Fibroblast of lung (primary cell): ENCODE measurements at places on chromosomes 5 and 9.

DNA sequence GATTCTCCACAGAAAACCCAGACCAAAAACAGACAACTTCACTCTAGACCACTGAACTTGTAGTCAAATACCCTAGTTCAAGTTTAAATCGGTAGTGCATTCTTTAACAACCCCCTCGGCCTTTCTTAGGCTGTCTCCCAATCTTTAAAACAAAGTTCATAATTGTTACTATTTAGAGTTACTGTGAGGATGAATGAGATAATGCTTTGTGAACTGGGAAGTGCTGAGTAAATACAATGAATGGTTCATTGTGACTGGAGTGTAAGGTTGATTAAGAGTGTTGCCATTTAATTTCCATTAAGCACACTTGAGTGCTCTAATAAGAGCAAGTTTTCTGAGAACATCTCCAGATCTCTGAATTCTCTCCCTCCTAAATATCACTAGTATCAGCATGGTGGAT lies 228.8 kb upstream of the PIK3R1 start:
- DNase-seq: no peak

- DNase-seq: no peak
Measured at GRCh38 chr9:14746626-14747025, 24.1 kb upstream of the CER1 start.

- DNase-seq: no peak
Measured at GRCh38 chr9:129586245-129586644, 34.7 kb downstream of the C9orf50 start.

DNA sequence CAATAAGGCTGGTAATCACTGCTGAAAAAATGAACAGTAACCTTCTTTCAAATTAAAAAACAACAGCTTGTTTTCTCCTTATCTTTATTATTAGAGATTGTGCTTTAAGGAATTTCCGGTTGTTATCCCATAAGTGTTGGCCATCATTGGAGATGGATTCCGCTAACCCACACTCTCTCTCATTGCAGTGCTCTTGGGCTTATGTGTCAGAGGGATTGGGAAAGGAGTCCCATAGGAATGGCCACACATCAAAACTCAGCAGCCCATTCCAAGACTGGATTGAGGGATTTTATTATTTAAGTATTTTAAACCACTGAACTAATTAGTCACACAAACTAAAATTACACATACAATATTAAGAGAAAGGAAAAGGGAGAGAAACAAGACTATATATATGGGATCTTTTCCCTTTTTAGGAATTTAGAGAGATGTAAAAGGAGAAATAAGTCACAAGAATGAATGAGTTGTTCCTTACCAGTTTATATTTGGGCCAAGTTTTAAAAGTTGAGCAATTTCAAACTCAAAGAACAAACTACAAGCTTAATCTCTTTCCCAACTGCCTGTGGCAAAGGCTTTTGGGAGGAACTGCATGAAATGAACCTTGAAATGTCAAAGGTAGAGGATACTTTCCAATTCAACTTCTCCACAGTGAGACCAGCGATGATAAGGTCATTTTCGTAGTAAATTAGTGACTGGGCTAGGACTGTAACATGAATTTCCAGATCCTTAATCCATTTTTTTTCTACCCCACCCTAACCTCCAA lies 2.4 kb downstream of the SPINK6 start:
- DNase-seq: no peak

DNA sequence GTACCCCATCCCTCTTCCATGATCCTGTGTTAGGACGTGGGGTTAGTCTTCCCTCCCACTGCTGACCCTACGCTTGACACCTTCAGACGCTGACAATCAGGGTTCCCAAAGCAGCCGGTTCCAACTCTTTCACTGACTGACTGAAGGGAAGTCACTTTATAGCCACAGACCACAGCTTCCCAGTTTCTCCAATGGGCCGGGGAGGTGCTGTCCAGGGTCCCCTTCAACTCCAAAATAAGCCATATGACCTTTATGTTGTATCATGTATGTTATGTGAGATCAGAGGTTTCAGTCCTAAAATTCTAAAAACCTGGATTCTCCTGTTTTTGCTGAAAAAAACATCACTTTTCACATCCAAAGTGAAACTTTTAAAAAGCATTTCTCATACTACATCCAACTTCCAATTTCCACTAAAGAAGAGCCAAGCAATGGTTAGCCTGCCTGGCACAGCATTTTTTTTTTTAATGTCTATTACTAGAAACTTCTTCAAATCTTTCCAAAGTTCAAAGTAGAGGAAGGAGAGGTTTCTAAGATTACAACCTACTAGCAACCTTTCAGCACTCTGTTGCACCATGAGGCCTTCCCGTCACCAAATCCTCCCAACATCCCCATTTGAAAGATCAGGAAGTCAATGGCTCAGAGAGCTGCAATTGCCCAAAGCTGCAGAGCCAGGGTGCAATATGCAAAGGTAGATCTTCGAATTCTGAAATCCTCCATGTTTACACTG lies 5.2 kb downstream of the EPB41L4B start:
- DNase-seq: no peak

GRCh38 chr9:4691795-4692194 lies 12.4 kb downstream of the CDC37L1 start:
- no peak for DNase-seq

- no peak for DNase-seq
Measured at GRCh38 chr5:62960781-62961180, 382.2 kb downstream of the LRRC70 start.

- no peak for DNase-seq
Measured at GRCh38 chr5:169534311-169534880, 49.2 kb upstream of the SPDL1 start.

DNA sequence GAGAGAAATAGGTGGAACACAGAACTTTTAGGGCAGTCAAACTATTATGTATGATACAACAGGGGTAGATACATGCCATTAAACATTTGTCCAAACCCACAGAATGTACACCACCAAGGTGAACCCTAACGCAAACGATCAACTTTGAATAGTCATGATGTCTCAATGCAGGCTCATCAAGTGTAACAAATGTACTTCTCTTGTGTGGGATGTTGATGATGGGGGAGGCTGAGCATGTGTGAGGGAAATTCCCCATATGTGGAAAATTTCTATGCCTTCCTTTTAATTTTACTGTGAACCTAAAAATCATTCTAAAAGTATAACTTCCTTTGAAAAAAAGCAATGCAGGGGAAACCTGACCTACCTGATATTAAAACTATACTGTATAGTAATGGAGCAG lies 201.4 kb upstream of the RASEF start:
- DNase-seq: no peak

GRCh38 chr5:135244620-135245021 lies 154.4 kb downstream of the MACROH2A1 start:
- DNase-seq: no peak

DNA sequence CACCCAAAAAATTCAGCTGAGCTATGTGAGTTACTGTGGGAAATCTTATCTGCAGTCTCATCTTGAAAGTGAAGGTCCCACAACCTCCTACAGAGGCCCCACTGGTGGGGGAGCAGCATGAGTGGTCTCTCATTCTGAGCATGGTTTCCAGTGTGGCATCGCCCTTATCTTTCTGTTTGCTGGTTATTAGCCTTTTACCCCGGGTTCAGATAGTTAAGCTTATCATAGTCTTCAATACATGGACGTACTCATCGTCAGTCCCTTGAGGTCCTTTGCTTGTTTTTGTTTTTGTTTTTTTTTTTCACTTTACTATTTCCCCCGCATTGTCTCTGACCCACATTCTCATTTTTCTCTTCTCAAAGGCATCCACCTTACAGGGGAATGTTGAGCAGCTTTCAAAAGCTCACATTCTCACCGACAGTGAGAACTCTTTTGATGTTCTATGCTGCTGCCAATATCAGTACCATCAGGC lies 7.7 kb upstream of the HAVCR2 start:
- no peak for DNase-seq

DNA sequence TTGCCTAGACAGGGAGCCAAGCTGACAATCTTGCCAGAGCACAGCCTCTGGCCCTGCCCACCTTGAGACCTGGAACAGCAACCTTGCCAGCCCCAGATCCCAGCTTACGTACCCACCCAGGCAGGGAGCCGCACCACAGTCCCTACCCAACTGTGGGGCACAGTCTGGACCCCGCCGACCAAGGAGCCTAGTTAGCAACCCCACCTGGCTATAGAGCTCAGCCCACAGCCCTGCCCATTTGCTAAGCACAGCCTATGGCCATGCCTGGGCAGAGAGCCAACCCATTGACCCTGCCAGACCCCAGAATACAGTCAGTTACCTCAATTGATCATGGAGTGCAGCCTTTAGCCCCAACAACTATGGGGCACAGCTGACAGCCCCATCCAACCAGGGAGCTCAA lies 97.9 kb upstream of the SH3GL2 start:
- DNase-seq: no peak

- peak; percentile 82 for DNase-seq
Measured at GRCh38 chr5:129820-130219, 37.9 kb downstream of the PLEKHG4B start.

DNA sequence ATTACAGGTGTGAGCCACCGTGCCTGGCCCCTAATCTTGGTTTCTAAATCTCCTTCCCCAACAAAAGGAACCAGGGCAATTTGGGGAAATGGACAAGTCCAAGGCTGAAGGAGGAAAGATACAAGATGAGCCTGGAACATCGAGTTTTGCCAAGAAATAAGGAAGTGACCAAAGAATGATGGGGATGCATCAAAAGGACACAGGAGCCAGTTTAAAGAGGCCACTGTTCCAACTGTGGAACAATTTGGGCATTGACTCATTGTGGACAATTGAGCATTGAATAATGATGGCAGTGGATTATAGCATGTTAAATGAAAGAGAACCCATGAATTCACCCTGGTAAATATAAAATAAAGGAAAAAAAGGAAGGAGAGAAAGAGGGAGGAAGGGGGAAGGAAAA lies 47.5 kb downstream of the DUSP1 start:
- no peak for DNase-seq

DNA sequence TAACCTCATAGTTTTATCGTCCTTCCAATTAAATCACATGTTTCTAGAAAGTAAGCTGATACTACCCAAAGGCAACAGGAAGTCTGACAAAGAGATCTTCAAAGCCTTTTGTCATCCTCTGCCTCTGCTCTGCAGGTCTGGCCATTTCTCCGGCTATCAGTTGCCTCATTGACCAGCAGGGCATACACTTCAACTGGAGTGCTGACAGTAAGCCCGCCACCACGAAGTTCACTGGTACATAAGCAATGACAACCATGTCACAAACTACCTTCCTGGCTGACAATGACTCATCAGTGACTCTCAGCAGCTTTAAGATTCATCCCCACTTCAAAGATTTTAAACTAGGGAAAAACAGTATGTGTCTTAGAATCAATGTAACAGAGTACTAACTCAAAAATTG lies 20.6 kb downstream of the SPTLC1 start:
- peak; percentile 28 for DNase-seq

- no peak for DNase-seq
Measured at GRCh38 chr5:14716755-14717752, 52.5 kb downstream of the OTULIN start.

DNA sequence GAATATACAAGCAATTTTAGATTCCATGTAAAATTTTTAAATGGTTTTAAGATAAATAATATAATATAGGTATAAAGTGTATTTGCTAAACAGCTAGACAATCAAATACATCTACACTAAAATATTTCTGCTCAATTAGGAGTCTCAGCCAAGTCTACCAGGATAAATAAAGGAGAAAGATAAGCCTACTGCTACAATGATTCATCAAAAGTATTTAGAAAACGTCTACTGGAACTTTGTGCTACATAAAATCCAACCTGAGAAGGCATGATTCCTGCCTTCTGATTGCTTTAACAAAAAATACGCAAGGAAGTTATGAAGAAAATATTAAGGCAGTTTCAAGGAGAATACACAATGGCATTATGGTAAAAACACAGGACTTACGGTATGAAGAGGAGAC lies 570.6 kb downstream of the EFNA5 start:
- peak; percentile 41 for DNase-seq

DNA sequence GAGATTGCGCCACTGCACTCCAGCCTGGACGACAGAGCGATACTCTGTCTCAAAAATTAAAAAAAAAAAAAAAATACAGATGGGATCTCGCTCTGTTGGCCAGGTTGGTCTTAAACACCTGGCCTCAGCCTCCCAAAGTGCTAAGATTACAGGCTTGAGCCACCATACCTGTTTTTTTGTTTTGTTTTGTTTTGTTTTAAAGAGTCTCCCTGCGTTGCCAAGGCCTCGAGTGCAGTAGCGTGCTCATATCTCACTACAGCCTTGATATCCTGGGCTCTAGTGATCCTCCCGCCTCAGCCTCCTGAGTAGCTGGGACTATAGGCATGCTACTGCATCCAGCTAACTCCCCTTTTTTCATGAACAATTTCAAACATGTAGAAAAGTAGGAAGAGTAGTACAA lies 7.2 kb downstream of the ATP6V0E1 start:
- DNase-seq: no peak

GRCh38 chr5:13207112-13207511 lies 737.4 kb downstream of the DNAH5 start:
- DNase-seq: no peak

- DNase-seq: no peak
Measured at GRCh38 chr9:138098908-138099791, 221.6 kb downstream of the CACNA1B start.

DNA sequence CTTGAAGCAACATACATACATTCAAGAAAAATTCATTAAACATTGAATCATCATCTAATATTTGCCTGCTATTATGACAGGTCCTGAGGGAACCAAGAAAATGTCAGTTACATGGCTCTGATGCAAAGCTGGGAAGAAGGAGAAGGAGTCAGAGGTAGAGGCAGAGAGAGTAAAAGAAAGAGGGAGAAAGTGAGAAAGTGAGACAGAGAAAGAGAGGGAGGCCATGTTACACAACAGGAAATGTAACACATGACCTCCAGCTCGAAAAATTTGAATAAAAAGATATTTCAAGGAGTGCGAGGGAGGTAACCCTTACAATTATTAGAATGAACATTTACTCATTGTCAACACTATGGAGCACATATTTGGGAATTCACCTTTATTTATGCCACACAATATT lies 189.7 kb downstream of the PDE4D start:
- no peak for DNase-seq

GRCh38 chr5:83364312-83365299 lies 106.9 kb upstream of the VCAN start:
- DNase-seq: no peak

GRCh38 chr9:121278477-121279261 lies 10.7 kb downstream of the GSN start:
- peak; percentile 99 for DNase-seq

DNA sequence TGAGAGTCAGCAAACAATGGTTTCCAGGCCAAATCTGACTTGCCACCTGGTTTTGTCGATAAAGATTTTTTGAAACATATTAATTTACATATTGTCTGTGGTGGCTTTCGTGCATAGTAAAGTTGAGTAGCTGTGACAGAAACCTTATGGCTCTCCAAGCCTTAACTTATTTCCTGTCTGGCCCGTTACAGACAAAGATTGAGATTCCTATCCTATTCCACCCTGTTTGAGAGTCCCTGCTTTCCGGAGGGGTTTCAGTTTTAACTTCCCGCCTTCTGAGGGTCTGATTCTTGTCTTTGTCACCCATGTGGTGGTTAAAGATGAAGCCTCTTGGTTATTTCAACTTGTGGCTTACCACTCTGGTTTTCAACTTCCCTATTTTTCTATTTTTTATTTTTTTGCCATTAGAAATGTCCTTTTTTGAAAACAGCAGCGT lies 11.4 kb downstream of the OTULIN start:
- DNase-seq: peak; percentile 20

- no peak for DNase-seq
Measured at GRCh38 chr5:31964007-31964360, 210.1 kb downstream of the GOLPH3 start.

- DNase-seq: peak; percentile 14
Measured at GRCh38 chr5:80034559-80034958, 589 bp upstream of the THBS4 start.
